Activated CD8-positive, alpha-beta memory T cell treated with anti-CD3 and anti-CD28 coated beads for 36 hours (primary cell): ENCODE measurements at places on chromosomes 12 and 14. TPM values are rescaled to one million over a fixed set of nuclear protein-coding genes. Genes with fewer than 3 reads are reported as not detected.

AMN gene
- total RNA-seq = 0.72 TPM

YEATS4 gene
- 39.9 TPM for total RNA-seq

RERGL gene
- total RNA-seq = not detected

ITGA5 gene
- 22.1 TPM for total RNA-seq

PSMC6 gene
- total RNA-seq = 118 TPM

TAS2R31 gene
- total RNA-seq = 1.2 TPM

METTL1 gene
- 69.1 TPM for total RNA-seq

EXOC3L4 gene
- total RNA-seq = not detected

CLEC14A gene
- not detected for total RNA-seq

MVK gene
- total RNA-seq = 17.1 TPM

MLXIP gene
- 32.5 TPM for total RNA-seq

PRKD1 gene
- total RNA-seq = not detected

HOTAIR gene
- total RNA-seq = not detected

TSPAN11 gene
- not detected for total RNA-seq

RNF212B gene
- total RNA-seq = not detected

KCNJ8 gene
- total RNA-seq = not detected

CD27 gene
- 133 TPM for total RNA-seq

EPYC gene
- not detected for total RNA-seq

PAPOLA gene
- total RNA-seq = 202 TPM

CLEC4E gene
- not detected for total RNA-seq

TAS2R50 gene
- 0.42 TPM for total RNA-seq

CCDC38 gene
- 0.25 TPM for total RNA-seq

HNRNPA1 gene
- total RNA-seq = 1,950 TPM

EIF2S3B gene
- 1.5 TPM for total RNA-seq

CSAD gene
- total RNA-seq = 14.1 TPM

LRRK2 gene
- 0.13 TPM for total RNA-seq

SERPINA10 gene
- not detected for total RNA-seq

RNASE7 gene
- total RNA-seq = not detected

SLCO1B1 gene
- not detected for total RNA-seq

CDKN3 gene
- 54.6 TPM for total RNA-seq

MRPL42 gene
- 87.6 TPM for total RNA-seq

LYZ gene
- not detected for total RNA-seq

CLMN gene
- total RNA-seq = 0.40 TPM
